Esophagus squamous epithelium (tissue), 5 donors: ENCODE measurements at places on chromosomes 4 and X. TPM values are rescaled to one million over a fixed set of nuclear protein-coding genes. Genes with fewer than 3 reads are reported as not detected.
A peak's percentile ranks its signal among the peaks of the same experiment; 100 is the strongest.

Gene ADH7
- total RNA-seq = 330 TPM

Gene LRPAP1
- total RNA-seq = 166 TPM

Gene HSFX3
- total RNA-seq = not detected

Gene DRP2
- total RNA-seq = 0.09 TPM

Gene CT45A10
- not detected for total RNA-seq

Gene SLC38A5
- total RNA-seq = 24.6 TPM

Gene HELQ
- 19.8 TPM for total RNA-seq

Gene CCKAR
- total RNA-seq = not detected

Gene AR
- 4.6 TPM for total RNA-seq

Gene RFC1
- total RNA-seq = 34.2 TPM

Gene TMEM154
- 41.2 TPM for total RNA-seq

Gene IL1RAPL1
- not detected for total RNA-seq

Gene TLR10
- total RNA-seq = 0.38 TPM

Gene DRD5
- total RNA-seq = not detected

Gene TCP11X2
- not detected for total RNA-seq

Gene TDO2
- 0.40 TPM for total RNA-seq

DNA sequence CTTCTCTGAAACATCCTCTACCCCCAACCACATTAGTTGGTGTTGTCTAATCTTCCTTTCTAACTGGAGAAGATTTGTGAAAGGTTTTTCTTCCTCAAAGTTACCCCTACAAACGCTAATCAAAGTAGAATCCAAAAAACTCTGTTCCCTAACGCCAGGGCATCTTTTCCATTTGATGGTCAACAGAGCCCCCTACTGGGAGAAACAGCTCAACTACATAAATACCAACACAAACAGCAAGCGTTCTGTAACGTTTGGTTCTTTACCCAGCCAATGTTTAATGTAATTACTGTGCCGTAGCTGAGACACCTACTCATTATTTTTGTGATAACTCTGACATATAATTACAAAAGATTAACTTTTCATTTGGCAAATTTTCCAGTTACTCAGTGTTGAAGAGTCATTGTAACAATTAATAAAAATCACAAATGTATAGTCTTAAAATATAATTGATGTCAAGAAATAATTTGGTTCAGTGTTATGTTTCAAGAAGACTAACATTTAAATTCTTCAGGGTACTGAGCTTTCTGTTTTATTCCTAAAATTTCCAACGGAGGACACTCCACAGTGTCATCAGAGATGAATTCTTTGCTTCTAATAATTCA lies 94.9 kb upstream of the TBC1D9 start:
- no peaks in the 10 kb centered on the region for H3K36me3 ChIP-seq
- DNase-seq = no peak
- H3K4me3 ChIP-seq = no peak overlapping the region
- H3K27ac ChIP-seq = no peak overlapping the region

GRCh38 chr4:6727943-6728250 lies 11.9 kb downstream of the BLOC1S4 start:
- no peaks in the 10 kb centered on the region for H3K27me3 ChIP-seq
- H3K36me3 ChIP-seq = no peaks in the 10 kb centered on the region
- no peak for DNase-seq

DNA sequence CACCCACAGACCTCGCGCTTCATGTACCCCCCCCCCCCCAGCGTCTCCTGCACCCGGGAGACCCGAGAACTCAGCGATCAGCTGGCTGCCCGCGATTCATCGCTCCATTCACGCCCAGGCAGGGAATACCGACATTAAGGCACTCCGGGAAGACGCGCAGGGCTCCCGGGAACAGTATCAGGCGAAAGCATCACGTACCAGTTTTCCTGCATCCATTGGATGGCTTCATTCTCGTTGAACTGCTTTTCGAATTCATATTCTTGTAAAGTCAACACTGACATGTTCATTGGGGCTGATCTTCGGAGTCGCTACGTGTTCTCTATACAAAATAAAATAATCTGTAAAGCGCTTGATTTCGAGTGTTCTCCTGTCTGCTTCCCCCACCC lies 373 bp downstream of the ELOVL6 start:
- peak overlapping the region; percentile 91 for H3K4me3 ChIP-seq
- H3K27me3 ChIP-seq = no peaks in the 10 kb centered on the region
- H3K27ac ChIP-seq = peak overlapping the region; percentile 87
- peaks cover 44% of the 10 kb centered on the region for H3K4me1 ChIP-seq
- no peaks in the 10 kb centered on the region for H3K36me3 ChIP-seq

DNA sequence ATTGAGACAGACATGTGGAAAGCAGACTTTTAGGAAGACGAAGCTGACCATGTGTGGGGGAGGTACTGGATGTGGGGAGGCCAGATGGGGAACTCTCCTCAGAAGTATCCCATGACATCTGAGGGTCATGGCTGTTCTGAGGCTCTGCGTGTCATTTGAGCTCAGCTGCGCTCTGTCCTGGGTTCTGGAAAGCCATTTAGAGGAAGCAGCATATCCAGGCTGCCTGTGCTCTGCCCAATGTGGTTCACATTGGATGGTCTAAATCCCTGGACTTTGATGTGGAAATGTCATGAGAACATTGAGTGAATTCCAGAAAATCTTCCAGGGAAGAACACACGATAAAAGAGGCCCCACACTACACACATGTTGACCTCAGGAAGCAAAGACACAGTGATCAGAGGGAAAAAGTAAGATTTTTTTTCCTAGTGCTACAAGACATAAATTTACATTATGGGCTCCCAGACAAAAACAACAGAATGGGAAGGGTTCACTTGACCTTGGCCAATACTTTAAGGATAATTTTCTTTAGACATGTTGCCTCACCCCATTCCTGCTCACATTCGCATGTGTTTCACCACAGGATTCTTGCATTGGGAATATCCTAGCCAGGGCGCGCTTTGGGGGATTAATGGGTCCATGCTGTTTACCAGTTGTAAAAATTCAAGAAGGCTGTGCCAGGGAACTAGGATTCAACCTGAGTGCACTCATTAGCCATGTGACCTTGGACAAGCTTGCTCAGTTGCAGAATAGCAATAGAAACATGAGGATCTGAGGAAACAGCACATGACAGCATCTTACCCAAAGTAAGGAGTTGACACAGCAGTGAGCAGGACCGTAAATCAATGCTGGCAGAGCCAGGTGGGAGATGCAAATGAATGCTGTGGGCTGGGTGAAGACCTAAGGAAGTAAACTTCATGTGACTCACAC lies 73.2 kb upstream of the C1QTNF7 start:
- peak overlapping the region; percentile 36 for H3K27ac ChIP-seq
- DNase-seq = no peak
- no peaks in the 10 kb centered on the region for H3K27me3 ChIP-seq
- H3K4me1 ChIP-seq = peaks cover under 1% of the 10 kb centered on the region
- H3K36me3 ChIP-seq = no peaks in the 10 kb centered on the region

DNA sequence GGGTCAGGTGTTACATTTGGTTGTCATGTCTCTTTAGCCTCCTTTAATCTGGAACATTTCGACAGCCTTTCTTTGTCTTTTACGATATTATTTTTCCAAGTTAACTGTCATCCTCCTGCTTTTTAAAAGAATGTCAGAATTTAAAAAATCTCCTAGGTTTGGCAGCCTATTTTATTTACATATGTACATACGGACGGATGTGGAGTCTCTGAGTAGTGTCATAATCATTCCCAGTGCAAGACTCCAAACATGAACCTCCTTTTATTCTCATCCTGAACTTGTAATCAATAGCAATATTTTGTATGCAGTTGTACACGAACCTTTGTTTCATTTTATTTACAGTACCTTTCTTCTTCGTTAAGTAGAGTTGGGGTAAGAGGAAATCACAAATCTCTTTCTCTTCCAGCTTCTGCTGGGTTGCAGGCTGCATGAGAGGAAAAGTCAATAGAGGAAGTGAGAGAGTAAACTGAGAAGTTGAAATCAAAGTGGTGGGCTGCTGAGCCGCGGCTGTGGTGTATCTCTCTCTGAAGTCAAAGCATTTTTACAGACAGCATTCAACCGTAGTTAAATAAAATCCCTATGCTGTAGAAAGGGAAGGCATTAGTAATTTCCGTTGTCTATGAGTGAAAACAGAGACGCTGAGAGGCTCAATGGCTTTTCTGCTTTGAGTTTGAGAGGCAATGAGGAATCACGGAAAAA lies 53.9 kb upstream of the RPS6KA3 start:
- H3K4me3 ChIP-seq = no peak overlapping the region
- H3K27me3 ChIP-seq = no peaks in the 10 kb centered on the region
- H3K27ac ChIP-seq = no peak overlapping the region

DNA sequence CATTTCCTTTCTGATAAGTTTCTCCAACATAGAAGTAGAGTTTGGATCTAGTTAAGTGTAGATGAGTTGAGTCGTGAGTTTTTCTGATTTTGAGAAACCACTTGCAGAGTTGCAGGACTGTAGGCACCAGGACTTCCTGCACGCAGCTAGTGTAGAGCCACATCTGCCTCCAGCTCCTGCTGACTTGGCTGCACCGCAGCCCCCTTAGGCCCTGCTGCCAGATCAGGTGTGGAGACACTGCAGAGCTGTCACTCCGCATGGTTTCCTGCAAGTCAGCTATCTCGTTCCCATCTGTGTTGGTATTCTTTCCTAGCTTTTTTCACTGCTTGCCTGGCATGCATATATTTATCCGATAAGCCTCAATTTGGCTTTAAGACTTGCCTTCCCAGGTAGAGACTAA lies 48.9 kb downstream of the PCDH7 start:
- H3K27ac ChIP-seq = no peak overlapping the region
- H3K4me1 ChIP-seq = peaks cover 8% of the 10 kb centered on the region
- no peak for DNase-seq

GRCh38 chr4:33060674-33061542 lies 2340.7 kb downstream of the PCDH7 start:
- H3K36me3 ChIP-seq = no peaks in the 10 kb centered on the region
- no peaks in the 10 kb centered on the region for H3K27me3 ChIP-seq
- H3K4me3 ChIP-seq = no peak overlapping the region
- no peaks in the 10 kb centered on the region for H3K4me1 ChIP-seq

- H3K4me1 ChIP-seq = no peaks in the 10 kb centered on the region
- no peak overlapping the region for H3K4me3 ChIP-seq
- H3K36me3 ChIP-seq = no peaks in the 10 kb centered on the region
- no peak overlapping the region for H3K27ac ChIP-seq
- no peaks in the 10 kb centered on the region for H3K27me3 ChIP-seq
Measured at GRCh38 chrX:119617517-119618164, 11.4 kb upstream of the NKRF start.

DNA sequence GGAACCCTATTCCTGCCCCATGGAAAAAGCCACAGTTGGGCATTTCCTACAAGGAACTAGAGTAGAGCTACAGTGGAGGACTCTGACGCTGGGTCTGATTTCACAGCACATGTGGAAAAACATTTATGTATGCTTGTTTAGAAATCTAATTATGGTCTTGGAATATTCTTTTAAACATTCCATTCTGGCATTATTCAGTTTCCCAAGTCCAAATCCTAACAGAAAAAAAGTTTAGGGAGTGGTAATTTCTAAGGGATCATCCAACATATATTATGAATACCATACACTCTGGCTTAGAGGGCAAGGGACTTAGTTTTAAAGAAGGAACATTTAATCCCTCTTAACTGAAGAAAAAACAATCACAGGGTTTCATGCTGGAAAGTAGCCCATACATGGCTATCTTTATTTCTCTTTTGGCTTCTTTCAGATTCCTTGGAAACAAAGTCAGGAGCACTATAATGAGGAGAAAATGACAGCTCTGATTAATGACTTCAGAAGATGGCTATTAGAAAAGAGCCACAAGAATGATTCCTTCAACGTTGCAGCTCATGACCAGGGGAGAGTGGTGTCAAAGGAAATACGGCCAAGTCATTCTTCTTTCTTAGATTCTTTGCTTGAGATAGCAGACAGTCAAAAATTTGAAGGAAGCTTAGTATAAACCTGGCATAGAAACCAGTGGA lies 56.1 kb downstream of the CNGA2 start:
- H3K27me3 ChIP-seq = no peaks in the 10 kb centered on the region
- H3K36me3 ChIP-seq = no peaks in the 10 kb centered on the region
- no peaks in the 10 kb centered on the region for H3K4me1 ChIP-seq
- no peak for DNase-seq
- no peak overlapping the region for H3K4me3 ChIP-seq

- H3K4me1 ChIP-seq = no peaks in the 10 kb centered on the region
- DNase-seq = no peak
- H3K36me3 ChIP-seq = no peaks in the 10 kb centered on the region
- H3K4me3 ChIP-seq = no peak overlapping the region
Measured at GRCh38 chr4:101183666-101184373, 163.5 kb downstream of the PPP3CA start.

- no peaks in the 10 kb centered on the region for H3K4me1 ChIP-seq
- no peaks in the 10 kb centered on the region for H3K36me3 ChIP-seq
- H3K4me3 ChIP-seq = no peak overlapping the region
- no peak overlapping the region for H3K27ac ChIP-seq
- H3K27me3 ChIP-seq = no peaks in the 10 kb centered on the region
Measured at GRCh38 chr4:155571184-155571944, 95.3 kb upstream of the GUCY1A1 start.
